CD4-positive, alpha-beta T cell treated with Interleukin-1 beta for 1 hour (primary cell): ENCODE measurements at places on chromosomes 7 and 10.
A peak's percentile ranks its signal among the peaks of the same experiment; 100 is the strongest.

GRCh38 chr10:74977913-74978847 lies 133.3 kb upstream of the SAMD8 start:
- peak; percentile 61 for DNase-seq

DNA sequence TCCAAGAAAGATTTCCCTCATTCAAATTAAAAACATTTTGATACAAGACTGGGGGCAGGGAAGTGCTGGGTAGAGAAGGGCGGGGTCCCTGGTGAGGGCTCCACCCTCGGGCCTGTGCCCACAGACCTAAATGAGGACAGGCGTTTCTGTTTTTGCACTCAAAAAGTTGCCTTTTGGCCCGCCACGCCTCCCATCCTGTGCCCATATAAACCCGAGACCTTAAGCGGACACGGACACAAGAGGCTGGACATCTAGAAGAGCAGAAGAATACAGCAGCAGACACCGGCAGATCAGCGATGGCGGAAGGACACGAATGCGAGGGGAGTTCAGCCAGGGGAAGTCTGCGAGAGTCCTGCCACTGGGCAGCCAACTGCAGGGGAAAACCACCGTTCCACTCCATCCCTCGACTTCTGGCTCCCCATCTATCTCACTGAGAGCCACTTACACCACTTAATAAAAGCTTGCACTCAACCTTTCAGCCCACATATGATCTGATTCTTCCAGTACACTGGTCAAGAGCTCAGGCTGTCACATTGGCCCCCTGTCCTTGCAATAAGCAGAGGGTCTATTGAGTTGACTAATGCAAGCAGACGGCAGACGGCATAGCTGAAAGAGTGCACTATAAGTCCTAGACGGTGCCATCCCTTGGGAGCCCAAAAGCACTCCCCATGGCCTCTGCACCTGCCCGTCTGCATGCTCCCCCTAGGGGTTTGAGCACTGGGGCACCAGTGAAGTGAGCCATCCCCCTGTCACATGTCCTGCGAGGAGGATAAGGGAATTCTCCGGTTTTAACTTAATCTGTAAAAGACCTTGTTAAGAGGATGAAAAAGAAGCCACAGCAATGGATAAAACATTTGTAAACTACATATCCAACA lies 181.8 kb upstream of the PRSS1 start:
- no peak for DNase-seq

DNA sequence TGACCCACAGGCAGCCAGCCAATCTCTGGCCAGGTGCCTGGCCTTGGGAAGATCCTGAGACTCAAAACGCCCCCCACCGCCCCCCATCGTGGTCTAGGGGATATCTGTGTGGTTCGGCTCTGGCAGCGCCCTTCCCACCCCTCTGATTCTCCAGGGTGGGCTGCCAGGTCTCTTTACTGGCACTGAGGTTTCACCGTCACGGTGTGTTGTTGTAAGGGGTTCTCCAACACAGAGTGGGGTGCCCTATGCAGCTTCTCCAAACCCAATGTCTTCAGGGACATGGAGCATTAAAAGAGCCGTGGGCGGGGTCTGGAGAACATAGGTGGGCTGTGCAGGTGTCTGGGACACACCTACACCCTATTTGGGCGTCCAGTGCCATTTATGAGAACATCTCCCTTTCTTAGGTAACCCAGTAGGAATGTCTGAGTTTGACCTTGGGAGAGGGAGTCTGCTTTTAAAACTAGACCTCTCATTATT lies 1.5 kb downstream of the MAFK start:
- no peak for DNase-seq

DNA sequence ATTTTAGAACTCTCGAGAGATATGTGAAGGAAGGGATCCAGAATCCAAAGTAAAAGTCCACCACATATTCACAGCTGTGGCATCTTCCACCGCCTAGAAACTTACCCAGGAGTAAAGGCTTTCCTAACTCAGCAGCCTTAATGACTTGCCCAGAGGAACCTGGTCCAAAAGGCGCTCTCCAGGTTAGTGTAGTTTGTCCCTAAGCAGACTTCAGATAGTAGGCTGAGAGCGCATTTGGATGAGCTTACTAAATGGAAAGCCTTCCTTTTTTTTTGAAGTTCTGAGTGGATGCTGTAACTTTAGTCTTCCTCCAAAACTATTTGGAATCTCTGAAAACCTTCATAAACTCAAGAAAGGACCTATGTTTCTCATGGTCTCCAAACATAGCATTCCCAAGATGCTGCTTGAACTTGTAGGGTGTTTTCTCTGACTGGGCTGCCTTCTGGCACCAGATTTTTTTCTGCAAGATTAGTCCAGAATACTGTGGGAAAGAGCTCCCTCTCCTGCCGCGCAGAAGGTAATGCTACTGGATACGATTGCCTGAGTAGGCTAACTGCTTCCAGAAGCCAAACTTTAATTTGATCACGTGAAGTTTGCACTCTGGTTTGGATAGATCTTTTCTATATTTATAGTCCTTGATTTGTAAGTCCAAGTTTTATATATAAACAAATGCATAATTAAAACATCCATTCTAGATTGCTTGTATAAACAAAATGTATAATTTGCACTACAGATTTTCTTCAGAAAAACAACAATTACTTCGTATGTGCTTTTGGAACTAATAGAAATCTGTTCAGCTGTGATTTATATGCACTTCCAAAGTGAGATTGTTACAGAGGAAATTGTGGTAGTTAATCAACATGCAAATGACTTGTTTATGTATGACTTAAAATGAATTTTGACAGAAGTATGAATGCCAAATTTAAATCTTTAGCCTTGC lies 19.6 kb upstream of the GPR37 start:
- DNase-seq: no peak

GRCh38 chr7:56483153-56483552 lies 366.9 kb upstream of the NUPR2 start:
- no peak for DNase-seq

GRCh38 chr7:132368246-132368900 lies 207.9 kb downstream of the PLXNA4 start:
- DNase-seq: no peak

DNA sequence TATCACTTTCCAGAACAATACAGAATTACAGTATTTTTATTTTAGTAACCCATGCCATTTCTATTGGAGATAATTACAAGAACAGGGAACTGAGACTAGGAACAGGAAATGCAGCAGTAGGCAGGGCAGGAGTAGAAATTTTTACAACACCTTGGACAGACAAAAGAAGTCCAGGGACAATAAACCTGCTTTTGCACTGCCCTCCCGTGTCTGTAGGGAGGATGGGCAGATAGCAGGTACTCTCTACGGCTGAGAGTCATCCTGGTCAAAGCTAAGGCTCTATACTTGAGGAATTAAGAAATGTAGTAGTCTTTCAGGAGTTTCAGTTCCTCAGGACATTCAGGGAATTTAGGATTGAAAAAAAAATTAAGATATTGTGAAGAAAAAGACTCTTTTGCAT lies 63.4 kb downstream of the VAX1 start:
- DNase-seq: no peak

DNA sequence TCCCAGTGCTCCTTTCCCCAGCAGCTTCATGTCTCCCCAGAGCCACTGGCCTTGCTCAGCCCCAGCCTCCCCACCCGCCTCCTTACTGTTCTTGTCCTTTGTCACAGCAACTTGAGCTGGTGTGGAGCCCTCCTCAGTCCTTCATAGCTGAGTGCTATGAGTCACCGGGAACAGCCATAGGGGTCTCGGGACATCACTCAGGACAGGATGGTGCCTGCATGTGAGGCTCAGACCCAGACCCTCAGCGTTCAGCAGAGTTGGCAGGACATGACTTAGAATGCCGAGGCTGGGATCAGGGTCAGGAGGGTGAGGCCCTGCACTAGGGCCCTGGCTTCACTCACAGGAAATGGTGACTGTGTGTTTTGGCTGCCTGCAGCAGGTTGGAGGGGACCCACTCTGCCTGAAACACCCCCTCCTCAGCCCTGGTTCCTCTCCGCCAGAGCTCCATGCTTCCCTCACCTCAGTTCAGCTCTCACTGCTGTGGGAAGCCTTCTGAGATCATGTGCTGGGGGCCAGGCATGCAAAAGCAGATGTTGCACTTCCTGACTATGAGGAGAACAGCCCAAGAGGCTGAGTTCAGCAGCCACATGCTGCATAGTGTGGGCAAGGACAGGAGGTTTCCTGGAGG lies 40.7 kb upstream of the GJD4 start:
- DNase-seq: no peak

DNA sequence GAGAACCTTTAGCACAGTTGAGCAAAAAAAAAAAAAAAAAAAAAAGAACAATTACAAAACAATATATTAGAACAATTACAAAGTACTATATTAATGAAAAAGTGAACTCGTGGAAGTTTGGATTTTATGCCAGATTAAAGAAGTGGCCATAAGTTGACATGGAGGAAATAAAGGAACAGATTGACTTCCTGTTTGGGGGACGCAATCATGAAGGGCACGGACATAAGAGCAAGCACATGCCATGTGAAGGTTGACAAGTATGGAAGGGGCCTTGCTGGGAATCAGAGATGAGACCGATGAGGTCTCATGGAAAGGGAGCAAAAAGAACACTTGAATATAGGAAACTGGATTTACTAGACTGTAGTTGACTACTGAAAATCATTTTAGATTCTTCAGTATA lies 61.7 kb downstream of the ICA1 start:
- no peak for DNase-seq

DNA sequence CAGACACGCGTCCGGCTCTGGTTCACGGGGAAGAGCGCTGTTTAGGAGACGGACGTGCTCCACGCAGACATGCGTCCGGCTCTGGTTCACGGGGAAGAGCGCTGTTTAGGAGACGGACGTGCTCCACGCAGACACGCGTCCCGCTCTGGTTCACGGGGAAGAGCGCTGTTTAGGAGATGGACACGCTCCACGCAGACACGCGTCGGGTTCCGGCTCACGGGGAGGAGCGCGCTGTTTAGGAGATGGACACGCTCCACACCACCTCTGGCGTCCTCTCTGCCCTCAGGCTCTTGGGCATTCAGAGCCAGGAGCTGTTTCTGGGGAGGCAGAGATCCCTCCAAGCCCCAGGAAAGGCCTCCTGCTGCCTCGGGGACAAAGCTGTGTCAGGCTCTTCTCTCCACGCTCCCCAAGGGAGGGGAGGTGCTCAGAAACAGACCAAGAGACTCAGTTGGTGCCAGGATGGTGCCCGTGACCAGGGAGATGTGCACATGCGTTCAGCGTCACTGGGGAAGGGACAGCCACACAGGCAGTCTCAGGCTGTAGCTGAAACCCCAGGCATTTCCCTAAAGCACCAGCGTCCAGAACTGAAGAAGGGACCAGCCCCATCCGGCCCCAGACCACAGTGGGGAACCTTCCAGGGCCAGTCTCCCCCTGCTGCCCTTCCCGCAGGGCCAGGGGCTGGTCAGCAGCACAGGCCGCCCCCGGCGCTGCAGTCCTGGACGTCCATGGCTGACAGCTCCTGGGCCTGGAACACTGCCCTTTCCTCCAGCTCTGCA lies 175.6 kb downstream of the ELFN1 start:
- no peak for DNase-seq

DNA sequence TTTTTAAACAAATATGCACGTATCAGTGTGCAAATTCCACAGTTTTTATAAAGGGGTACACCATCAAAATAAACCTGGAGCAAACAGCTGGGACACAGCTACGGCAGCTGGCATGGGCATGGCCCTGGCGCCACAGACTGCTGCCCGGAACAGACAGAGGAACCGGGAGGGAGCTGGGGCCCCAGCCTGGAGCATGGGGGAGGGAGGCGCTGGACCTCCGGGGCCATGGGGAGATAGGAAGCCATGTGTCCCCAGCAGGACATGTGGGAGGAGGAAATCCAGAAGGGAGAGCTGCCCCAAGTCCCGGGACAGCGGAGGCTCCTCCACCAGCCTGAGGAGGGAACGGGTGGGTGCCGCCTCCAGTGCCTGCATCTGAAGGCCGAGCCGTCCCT lies 180.1 kb downstream of the MAD1L1 start:
- no peak for DNase-seq

GRCh38 chr7:3056234-3057065 lies 12.8 kb upstream of the CARD11 start:
- DNase-seq: no peak

DNA sequence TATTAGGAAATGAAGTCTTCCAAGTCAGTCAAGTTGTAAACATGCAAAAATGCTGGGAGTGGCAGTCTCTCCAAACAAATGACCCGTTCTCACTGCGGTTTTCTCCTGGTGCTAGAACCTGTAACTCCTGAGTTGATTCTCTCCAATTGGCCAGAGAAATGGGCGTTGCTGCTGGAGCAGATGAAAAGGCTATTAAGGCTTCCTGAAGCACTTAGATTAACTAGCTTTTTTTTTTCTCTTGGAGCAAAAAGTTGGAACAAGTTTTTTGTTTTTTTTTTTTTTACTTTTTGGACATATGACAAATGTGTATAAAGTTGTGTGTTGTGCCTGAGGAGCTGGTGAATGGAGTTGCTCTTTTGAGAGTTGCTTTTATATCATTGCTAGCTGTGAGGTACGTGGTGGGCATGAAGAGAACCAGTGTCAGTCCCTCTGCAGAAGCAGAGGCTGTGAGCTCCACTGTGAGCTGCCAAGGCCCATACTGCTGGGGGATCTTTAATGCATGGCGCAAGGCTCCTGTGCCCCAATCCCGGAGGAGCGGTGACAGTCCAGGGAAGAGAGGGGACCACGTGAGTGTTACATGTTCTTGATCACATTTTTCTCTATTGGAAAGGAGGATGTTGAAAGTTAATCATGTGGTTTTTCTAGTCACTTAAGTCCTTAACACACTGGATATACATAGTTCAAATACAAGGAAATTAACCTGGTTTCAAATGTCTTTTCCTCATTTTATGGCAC lies 393.6 kb upstream of the GALNT17 start:
- DNase-seq: no peak

- DNase-seq: no peak
These were observed 69.0 kb downstream of the EZH2 start for GRCh38 chr7:148814922-148815559.

- DNase-seq: no peak
These were observed 695.4 kb downstream of the LRMDA start for GRCh38 chr10:76126607-76127527.

- no peak for DNase-seq
These were observed 229.9 kb upstream of the MAGI2 start for GRCh38 chr7:79683185-79683890.

DNA sequence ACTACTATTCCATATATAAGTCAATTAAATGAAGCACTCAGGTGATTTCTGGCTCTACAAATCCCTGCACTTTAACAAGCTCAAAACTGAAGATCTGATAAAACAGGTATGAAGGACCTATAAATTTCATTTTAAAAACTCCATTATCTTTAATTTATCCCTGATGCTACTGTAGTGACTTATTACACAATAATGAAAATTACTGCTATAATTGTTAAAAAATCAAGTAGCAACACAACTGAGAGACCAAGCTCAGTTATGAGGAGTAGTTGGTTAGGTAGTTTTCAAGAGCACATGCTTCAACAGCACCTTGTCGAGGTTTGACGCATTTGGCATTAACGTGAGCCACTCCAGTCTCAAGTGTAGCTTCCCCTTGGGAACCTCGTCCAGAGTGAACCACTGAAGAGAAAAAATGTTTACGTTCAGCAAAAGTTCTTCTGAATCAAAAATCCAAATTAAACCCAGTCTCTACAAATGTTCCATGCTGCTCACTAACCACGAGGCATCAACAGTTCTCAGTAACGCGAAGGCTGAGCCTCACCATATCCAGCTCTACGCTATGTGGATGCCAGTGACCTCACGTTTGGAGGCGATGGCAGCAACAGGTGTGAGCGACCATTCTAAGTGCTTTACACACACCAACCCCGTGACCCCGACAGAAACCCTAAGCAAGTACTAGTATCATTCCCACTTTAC lies 55.3 kb upstream of the NCAPG2 start:
- DNase-seq: no peak

- no peak for DNase-seq
These were observed 75.3 kb upstream of the NKX6-2 start for GRCh38 chr10:132861116-132861691.

GRCh38 chr10:120606051-120606764 lies 149.2 kb downstream of the PLPP4 start:
- no peak for DNase-seq
